GM20000 (cell line): ENCODE measurements at places on chromosomes 2 and 18.

- no peak for DNase-seq
These were observed 13.9 kb downstream of the IL37 start for GRCh38 chr2:112924821-112925220.

- no peak for DNase-seq
These were observed 517.5 kb downstream of the STK39 start for GRCh38 chr2:167729911-167730310.

GRCh38 chr2:102632380-102633175 lies 13.2 kb downstream of the SLC9A2 start:
- DNase-seq = no peak

DNA sequence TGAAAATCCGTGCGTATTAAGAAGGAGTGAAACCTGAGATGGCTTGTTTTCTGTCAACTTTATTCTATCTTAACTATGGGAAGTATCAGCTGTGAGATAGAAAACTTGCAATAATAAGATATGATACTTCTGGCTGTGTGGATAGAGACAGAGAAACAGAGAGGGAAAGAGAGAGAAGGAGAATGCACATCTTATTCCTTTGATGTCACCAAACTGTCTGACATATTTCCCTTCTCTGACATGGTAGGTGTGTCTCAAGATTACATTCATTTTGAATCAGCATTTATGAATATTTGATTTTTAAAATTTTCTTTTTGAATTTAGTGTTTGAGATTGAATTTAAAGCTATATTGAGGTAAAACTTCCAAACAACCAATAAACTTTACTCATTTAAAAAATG lies 69.4 kb downstream of the CDC42EP3 start:
- DNase-seq = no peak

DNA sequence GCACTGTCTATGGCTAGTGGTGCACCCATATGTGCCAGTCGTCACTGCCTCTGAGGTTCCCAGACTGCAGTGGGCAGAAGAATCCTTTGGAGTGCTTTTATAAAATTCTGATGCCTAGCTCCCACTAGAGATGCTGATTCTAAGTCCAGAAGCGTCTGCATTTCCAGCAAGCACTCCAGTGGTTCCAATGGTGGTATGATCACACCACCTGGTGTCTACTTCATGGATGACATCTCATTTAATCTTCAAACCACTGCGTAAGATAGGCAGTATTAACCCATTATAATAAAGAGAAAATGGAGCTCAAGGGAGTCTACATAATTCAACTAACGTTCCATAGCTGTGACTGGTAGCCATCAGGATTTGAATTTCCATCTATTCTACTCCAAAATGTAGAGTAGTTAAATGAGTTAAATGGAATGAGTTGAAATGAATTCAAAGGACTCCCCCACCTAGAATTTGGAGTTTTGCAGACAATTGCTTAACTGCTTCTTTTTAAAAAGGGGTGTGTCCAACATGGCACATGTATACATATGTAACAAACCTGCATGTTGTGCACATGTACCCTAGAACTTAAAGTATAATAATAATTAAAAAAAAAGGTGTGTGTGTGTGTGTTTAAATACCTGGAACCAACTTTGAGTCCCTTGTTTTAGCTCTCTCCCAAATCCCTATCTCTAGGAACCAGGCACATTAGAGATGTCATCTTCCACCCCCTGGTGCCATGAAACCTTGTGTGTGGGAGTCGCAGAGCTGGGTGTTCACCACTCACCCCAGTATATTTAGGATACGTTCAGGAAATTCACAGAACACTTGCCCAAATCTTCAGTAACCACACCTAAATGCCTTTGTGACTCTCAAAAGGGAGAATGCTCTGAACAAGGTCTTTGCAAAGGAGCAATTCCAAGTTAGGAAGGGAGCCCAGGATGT lies 14.1 kb downstream of the LAMA3 start:
- DNase-seq = peak; percentile 44

DNA sequence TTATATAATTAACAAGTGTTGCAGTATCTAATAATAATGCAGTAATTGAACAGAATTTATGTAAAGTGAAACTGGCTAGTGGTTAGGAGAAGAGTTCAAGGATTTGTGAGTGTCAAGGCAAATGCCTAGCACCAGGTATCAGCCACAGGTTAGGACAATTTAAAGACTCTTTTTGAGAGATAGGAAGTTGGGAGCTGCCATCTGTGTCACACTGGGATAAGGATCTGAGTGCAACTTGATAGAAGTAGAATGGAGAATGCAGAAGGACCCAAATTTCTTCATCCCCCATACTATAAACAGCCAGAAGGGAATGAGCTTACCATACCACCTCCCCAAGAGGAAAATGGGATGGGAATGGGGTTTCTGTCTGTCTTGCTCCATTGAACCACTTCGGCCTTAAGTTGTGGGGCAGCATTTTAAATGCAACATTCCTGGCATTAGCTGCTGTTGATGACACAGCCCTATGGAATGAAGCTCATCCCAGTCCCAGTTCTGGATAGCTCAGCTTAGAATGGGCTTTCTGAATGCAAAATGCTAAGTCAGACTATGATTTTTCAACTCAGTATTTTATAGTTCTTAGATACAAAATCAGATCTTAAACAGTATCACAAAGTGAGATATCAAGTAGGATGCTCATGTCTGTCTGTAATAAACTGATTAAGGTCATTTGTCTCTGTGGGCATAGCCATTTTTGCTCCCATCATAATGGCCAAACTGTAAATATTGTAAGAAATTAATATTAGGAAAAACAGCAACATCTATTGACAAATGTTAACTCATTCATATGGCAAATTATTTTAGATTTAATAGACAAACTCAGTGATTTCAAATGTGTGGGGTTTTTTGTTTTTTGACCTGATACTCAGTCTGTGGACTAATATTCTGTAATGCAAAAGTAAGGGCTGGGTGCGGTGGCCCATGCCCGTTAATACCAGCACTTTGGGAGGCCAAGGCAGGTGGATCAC lies 44.0 kb downstream of the GPR155 start:
- DNase-seq = no peak

GRCh38 chr2:52698408-52698807 lies 1069.2 kb upstream of the CHAC2 start:
- no peak for DNase-seq

- DNase-seq = no peak
These were observed 68.0 kb downstream of the FECH start for GRCh38 chr18:57518533-57518932.

- DNase-seq = no peak
These were observed 303.7 kb downstream of the SS18 start for GRCh38 chr18:25786758-25787157.

- DNase-seq = no peak
These were observed 21.6 kb downstream of the KIF1A start for GRCh38 chr2:240798327-240798905.

DNA sequence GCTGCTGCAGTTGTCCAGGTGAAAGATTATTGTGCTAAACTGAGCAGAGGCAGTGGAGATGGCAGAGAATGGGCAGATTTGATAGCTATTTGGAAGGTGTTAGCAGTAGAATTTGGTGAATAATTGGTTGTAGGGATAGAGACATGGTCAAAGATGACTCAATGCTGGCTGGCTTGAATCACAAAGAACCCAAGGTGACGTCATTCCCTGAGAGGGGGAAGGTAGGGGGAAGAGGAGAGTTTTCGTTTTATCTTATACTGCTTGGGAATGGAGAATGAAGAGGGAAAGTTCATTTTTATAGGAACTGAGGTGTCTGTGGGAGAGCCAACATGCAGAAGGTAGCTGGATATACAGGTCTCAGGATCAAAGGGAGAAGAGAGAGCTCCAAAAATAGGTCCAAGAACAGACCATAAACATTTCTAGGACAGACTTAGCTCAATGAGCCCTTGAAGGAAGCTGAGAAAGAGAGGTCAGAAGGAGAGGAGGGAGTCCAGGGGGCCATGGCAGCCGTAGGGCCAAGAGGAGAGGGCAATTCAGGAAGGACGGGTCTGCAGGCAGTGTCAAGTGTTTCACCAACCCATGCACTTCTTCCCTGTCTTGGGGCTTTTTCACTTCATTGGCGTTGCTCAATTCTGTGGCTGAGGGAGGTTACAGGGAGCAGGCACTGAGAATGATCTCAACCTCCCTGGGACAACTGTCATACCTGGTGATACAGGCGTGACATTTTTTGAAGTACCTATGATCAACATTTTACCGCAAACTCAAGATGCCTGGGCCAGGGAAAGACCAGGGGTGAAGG lies 281.3 kb downstream of the TDRD15 start:
- no peak for DNase-seq

DNA sequence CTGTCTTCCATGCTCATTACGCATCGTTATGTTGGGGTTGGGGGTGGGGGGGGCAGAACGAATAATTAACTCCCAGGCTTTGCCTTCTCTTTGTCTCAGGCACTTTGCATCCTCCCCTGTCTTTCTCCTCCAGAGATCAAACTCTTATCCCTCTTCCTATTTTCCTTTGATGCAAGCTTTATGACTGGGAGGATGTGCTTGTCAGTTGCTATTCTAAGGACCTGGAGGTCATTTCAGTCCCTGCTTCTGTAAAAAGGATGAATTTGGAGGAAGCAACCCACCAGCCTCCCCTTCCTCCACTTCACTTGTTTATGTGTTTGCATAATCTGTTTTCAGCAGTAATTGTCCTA lies 87.5 kb downstream of the ZCCHC2 start:
- no peak for DNase-seq

DNA sequence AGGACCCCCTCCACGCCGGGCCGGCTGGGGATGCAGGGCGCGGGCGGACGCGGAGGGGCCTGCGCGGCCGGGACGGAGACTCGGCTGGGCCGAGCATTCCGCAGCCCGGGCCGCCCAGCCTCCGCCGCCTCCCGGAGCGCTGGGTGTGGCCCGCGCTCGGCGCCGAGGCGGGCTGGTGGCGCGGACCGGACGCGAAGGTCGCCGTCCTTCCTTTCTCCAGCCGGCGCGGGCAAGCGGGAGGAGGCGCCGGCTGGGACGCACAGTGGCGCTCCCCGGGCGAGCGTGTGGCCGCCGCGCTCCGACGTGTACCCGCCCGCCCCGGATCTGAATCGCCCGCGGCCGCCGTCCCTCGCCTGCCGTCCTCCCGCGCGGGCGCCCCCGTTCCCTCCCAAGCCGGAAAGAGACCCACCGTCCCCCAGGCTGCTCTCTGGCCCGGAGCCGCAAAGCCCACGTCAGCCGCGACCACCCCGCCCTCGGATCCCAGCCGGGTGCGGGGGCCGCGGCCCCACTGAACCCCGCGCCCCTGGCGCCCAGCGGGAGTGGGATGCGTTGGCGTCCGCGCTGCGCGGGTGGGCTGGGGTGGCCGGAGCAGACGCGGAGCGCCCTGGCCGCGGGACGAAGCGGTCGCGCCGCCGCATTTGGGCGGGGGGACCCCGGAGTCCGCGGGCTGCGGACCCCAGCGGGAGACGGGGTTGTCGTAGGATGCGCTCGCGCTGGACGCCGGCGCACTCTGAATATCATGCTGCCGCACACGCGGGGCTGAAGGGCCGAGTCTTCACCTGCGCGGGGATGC lies 634 bp downstream of the SPATS2L start:
- peak; percentile 82 for DNase-seq

DNA sequence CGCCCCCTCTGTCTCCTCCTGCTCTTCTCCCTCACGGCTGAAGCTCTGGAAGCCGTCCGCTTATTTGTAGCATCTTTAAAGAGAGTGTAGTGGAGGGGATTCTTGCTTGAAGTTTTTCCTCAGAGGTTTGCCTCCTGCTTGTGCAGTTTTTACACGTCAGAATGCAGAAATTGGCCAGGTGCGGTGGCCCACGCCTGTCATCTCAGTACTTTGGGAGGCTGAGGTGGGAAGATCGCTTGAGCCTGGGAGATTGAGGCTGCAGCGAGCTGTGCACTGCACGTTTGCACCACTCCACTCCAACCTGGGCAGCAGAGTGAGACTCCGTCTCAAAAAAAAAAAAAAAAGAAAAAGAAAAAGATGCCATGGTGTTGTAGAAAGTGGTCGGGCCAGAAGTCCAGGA lies 69.0 kb downstream of the ITGB1BP1 start:
- DNase-seq = no peak

DNA sequence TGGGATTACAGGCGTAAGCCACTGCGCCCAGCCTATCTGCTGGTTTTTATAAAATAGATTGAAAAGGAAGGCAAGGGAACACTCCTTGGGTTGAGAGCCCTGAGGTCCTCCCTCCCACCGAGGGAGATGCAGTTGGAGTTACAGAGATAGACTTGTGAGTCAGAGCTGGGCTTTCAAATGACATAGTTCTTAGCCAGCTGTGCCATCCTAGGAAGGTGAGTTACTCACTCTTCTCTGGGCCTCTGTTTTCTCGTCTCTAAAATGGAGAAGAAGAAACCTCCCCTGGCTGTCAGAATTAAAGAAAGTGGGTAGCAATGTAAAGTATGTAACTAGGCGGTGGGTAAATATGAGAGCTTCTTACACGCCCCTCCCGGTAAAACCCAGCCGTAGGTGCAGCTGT lies 2.4 kb downstream of the LRRFIP1 start:
- DNase-seq = no peak

DNA sequence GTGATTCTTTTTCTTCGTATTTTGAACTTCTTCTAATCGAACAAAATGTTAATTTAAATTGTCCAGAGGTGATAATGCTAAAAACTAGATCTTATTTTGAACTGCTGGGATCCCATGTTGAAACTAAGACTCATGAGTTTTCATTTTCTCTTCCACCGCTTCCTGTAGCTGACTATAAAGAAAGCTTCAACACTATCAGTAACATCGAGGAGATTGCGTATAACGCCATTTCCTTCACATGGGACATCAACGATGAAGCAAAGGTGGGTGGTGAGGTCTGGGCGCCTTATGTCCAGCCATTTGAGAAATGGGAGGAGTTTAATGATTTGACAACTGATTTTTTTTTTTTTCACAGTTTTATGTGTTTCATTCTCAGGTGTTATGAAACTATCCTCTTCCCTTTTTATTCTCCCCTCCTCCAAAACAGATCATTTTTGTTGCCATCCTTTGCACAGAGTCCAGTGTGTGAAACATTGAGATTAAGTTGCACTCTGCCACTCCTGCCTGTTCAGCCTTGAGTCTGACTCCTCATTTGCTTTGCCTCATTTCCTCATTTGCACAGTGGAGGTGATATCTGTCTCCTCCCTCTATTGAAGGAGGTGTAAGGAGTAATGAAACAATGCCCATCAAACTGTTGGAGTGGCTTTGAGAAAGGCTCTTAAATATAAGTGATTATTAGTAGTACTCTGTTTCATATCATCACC lies 13.8 kb downstream of the GRHL1 start:
- no peak for DNase-seq

DNA sequence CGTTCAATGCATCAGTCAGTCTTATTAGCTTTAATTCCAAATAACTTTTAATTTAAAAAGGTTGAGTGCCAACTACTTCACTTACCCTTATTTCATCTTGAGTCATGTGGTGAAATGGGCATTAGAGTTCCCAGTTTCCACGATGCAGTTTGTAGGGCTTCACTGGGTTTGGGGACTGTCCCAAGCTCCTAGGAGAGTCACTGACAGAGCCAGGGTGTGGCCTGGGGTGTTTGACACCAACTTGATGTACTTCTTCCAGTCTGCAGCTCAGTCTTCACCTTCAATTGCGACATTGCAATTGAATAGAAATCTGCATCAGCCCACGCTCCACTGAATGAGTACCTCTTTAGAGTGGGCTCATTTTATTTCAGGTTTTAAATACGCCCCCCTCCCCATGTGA lies 165.3 kb downstream of the ARL4C start:
- no peak for DNase-seq

GRCh38 chr2:161161074-161161706 lies 962 bp downstream of the TANK start:
- DNase-seq = no peak
